DND-41 (cell line): ENCODE measurements at places on chromosomes 2 and 18.

DNA sequence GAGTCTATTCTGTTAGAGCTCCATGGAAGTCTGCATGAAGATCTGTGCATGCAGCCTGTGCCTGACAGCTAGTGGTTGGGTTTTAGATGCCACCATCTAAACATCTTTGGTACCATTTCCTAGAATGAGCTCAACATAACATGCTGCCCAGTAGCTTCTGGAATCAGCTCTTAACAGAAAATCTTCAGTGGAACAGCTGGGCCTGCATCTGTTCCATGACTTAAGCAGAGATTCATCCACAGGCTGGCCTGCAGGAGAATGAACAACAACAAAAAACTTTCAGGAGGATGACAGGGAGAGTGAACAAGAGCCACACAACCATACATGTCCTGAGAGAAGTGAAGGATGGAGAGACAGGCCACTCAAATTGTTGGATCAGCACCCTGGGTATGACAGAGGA is 316.6 kb downstream of the RDH14 start:
- no peak for DNase-seq

GRCh38 chr2:481388-481787 is 193.5 kb upstream of the ALKAL2 start:
- DNase-seq = no peak

DNA sequence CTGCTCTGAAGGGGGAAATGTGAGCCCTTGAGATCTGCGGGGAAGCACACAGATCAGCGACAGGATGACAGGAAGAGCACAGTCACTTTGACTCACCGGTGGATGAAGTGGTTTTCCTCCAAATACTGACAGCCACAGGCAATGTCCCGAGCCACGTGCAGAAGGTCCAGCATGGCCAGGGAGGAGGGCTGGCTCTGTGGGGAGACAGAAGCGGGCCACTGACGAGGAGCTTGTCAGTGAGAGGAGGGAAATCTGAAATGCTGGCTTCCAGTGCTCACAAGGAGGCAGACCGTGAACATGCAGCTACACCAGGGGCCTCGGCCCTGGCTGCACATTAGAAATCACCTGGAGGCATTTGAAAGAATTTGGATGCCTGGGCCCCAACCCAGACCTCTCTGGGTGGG is 98.7 kb downstream of the CLIP4 start:
- DNase-seq = no peak

GRCh38 chr2:133504566-133505505 is 63.4 kb downstream of the NCKAP5 start:
- DNase-seq = no peak

- DNase-seq = no peak
Observed at GRCh38 chr2:43210125-43210466, 16.3 kb downstream of the ZFP36L2 start.

DNA sequence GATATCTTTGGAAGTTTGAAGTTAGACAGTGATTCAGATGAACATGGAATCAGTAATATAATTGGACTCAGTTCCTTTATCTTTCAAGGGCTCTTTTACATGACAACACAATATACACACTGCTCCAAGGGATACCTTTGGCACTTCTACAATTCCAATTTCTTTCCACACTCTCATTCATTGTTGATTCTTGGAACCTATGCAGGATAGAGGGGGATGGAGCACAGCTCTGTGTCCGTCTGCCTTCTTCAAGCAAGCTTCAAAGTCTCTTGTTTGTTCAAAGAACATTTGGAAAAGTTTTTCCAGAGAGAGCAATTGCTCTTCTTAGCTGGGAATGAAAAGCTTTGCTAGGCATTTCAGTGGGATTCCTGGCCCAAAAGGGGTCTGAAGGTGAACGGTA is 276.2 kb upstream of the ZEB2 start:
- DNase-seq = no peak

DNA sequence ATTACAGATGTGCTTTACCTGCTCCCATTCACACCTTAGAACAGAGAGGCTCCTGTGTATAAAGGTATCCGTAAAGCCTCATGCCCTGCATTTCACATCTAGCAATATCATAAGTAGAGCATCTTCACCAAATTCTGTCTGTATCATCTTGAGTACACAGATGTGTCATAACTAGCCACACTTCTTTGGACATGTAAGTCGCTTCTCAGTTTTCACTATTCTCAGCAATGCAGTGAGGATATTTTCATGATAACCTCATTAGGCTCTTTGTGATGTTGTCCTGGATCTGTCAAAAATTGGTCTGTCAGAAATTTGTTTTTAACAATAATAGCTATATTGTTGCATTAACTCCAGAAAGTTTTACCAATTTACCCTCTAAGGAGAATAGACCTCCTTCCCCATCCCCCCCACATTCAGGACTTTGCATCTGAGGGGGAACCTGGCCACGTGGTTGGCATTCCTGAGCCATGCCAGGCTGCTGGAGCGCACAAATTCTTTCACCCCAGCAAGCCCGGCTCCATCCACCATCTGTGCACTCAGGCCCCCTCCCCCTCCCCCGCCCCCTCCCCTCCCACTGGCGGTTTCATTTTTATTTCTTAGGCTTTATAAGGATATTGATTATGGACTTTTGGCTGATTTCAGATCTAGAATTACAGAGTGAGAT is 34.1 kb downstream of the AGAP1 start:
- no peak for DNase-seq

DNA sequence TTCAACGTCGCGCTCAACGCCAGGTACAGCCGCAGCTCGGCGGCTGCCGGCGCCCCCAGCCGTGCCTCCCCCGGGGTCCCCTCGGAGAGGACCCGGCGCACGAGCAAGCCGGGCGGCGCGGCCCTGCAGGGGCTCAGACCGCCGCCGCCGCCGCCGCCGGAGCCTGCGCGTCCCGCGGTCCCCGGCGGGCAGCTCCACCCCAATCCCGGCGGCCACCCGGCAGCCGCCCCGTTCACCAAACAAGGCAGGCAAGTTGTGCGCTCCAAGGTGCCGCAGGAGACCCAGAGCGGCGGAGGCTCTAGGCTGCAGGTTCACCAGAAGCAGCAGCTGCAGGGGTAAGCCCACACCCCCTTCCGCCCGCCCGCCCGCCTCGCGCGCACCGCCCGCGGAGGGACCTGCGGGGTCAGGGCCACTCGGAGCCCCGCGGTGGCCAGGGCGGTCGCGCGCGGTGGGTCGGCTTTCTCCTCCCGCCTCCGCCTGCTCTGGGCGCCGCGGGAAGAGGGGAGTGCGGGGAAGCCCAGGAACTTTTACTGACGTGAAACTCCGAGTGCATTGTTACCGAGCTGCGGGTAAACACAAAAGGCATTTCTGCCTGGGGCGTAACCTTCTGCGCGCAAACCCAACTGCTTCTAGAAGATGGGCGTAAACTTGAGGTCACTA is 861 bp downstream of the LTBP1 start:
- DNase-seq = peak; percentile 39

DNA sequence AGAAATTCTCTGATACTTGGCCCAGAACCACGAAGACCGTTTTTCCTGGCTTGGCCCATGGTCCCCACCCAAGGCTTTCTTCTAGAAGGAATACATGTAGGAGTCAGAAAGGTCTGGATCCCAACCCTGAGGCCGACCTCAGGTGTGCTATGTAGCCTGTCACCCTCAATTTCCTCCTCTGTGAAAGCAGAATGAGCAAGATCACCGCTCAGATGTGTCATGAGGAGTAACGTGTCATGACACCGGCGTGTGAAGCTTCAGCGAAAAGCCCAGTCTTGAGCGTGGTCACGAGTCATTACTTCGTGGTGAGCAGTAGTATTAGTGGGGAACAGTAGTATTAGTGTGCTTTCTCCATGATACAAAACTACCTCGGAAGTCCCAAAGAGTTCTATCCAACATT is 103.4 kb downstream of the ALPK2 start:
- DNase-seq = no peak

GRCh38 chr2:57542081-57542480 is 504.5 kb upstream of the VRK2 start:
- DNase-seq = no peak

GRCh38 chr18:36217348-36217747 is 30.1 kb downstream of the MOCOS start:
- no peak for DNase-seq

GRCh38 chr18:25283781-25284180 is 68.2 kb downstream of the ZNF521 start:
- DNase-seq = no peak

DNA sequence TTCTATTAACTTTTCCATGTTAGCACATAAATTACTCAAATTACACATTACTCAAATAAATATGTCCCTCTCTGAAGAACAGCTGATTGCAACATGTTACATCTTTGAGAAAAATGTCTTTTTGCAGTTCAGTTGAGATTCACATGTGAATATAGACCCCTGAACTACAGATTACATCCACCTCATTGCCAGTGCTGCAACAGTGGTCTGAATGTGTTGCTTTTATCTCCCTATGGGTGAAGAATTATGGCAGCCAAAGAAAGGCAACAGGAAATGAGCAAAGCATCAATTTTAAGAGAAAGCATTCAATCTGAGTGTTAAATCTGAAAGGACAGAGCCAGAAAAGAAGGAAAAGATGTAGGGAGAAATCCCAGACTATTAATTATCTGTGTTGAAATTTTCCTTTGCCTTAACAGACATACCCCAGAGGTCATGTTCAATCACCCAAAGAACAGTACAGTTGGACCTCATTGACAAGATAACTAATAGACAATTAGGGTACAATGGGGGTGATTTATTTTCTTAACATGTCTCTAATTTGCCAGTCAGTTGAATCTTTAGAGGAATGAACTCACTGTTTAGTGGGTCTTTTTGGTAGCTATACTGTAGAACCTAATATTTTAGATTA is 620.2 kb downstream of the CPS1 start:
- no peak for DNase-seq

GRCh38 chr2:2022941-2023586 is 278.7 kb upstream of the PXDN start:
- no peak for DNase-seq

DNA sequence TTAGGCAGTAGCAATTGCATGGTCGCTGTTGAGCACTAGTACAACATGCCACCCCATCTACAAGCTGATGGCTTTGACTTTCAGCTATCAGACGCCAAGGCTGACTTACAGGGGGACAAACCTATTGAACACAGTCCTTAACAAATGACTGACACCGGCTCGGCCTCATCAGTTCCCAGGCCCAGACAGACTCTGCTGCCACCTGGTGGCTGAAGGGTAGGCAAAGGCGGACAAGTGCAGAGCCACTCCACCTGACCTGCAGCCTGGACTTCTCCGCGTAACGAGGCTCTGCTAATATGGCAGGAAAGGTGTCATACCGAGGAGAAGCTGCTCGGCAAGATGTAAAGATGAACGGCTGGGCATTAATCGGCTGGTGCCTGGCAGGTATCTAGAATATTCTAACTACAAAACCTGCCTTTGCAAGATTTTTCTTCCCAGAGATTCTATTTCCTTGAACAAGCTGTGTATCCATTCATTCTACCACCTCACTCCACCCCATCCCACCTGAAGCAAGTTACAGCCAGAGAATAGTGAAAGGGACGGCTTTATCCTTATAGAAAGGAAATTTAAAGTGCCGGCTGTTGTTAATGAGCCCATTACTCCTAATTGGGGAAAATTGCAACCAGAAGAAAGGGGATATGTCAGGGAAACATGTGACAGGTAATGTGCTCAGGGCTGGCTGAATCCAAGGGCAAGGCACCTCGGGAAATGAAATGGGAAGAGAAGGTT is 67.4 kb downstream of the STEAP3 start:
- DNase-seq = peak; percentile 59

GRCh38 chr2:2938481-2938880 is 439.1 kb downstream of the EIPR1 start:
- DNase-seq = no peak

GRCh38 chr2:204901591-204901990 is 356.3 kb downstream of the PARD3B start:
- no peak for DNase-seq

DNA sequence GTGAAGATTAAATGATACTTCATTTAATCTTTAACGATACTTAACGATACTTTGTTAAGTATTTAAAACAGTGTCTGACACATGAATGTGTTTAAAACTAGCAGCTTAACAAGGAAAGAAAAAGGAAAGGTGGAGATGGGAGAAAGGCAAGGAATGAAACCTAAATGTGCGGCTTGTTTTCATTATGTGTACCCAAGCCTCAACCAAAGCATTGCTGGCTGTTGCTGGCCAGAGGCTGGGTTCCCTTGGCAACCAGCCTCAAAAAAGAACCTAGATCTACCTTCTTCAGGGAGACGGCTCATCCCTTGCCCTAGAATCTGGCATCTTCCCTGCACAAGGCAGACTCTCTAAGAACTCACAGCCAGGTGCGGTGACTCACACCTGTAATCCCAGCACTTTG is 13.8 kb upstream of the PCBP1 start:
- DNase-seq = no peak
